Activated naive CD8-positive, alpha-beta T cell treated with anti-CD3 and anti-CD28 coated beads, Interleukin-2, amount 50 U/mL, for 16 hours (primary cell): ENCODE measurements at places on chromosomes 3 and 15.

DNA sequence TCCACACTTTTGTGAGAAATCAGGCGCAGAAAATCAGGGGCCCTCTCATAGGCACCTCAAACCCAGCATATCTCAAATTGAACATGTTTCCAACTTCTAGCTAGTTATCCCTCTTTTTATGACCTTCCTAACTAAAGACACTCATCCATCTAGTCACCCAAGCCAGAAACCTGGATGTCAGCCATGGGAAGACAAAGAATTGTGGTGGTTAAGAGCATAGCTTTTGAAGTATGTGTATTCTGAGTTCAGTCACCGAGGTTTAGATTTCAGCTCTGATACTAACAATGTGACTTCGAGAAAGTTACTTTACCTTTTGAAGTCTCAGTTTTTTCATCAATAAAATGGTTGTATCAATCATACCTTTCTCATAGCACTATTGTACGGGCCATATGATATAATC, 495.5 kb downstream of the NLGN1 start:
- no peak for DNase-seq

- DNase-seq = no peak
These were observed at the start of gene THBS1 for GRCh38 chr15:39580485-39581241. Gene THBS1, plus strand, starts transcription at chr15:39581079. Its CDS starts 779 bp downstream, at chr15:39581858.

GRCh38 chr3:40923143-40923542, 276.2 kb upstream of the CTNNB1 start:
- DNase-seq = no peak

DNA sequence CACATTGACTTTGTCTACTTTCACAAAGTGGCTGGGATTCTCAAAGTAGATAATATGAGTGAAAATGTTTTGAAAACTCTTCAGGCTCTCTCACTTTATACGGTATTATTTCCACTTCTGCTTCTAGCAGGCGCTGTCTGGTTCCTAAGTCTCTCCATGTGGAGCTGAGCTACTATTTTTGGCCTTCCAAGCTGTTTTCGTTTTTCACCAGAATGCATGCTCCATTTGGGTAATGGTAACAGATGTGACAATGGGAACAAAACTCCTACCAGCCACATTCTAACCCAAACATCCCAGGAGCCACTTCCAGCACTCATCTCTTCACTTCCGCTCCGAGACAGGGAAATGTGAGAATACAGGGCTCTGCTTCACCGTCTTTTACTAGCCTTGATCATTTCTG, 586.7 kb downstream of the NTRK3 start:
- DNase-seq = no peak

DNA sequence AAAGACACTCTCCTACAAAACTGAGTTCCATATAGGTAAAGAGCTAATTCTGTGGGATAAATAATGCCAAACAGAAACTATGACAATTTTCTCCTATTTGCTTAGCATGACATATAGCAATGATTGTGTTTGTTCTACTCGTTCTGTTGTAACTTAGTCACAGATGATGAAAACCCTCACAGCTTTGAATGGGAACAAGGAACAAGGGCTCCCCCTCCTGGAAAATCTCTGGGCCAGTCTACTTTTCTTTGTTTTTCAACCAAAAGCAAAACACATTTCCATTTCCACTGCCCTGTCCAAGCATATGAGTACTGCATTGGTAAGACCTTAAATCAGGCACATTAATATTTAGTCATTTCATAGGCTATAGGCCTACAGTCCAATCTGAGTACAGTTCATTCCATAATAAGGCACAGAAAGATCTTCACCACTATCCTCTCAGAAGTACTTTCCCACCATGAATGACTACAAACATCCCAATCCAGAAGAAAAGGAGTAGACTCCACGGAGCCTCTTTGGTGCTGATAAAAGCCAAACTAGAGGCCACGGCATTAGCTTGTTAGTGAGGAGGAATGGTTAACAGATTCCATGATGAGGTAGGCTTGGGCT, 67.1 kb downstream of the ATP8B4 start:
- DNase-seq = no peak

- DNase-seq = no peak
These were observed 38.4 kb upstream of the SLC6A11 start for GRCh38 chr3:10777627-10778026.

- no peak for DNase-seq
These were observed 194.4 kb downstream of the ARRDC4 start for GRCh38 chr15:98154863-98155262.

DNA sequence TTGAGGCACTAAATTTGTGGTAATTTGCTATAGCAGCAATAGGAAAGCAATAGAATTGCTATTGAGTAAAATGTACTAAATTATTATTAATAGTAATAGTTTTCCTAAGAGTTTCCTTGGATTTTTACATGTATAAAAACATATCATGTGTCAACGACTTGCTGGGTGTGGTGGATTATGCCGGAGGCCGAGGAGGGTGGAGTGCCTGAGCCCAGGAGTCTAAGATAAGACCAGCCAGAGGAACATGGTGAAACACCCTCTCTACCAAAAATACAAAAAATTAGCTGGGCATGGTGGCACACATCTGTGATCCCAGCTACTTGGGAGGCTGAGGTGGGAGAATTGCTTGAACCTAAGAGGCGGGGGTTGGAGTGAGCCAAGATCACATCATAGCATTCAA, 749.9 kb downstream of the TBL1XR1 start:
- no peak for DNase-seq

- no peak for DNase-seq
These were observed 413.5 kb downstream of the MECOM start for GRCh38 chr3:169250000-169250399.

DNA sequence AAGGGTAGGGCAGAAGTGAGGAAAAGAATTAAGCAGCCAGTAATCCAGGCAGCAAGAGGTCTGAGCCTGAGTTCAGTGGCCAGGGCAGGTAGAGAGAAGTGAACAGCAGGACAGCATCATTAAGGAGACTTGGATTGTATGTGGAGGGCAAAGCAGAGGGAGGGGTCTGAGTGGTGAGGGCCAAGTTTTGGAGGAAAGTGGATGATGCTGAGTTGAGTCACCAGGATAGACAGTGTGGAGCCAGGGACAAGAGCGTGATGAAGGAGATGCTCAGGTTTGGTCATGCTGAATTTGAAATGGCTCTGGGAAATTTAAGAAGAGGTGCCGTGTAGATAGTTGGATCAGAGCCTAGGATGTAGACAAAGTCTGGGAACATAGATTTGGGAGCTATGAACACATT, 93.1 kb downstream of the ARHGEF26 start:
- no peak for DNase-seq

DNA sequence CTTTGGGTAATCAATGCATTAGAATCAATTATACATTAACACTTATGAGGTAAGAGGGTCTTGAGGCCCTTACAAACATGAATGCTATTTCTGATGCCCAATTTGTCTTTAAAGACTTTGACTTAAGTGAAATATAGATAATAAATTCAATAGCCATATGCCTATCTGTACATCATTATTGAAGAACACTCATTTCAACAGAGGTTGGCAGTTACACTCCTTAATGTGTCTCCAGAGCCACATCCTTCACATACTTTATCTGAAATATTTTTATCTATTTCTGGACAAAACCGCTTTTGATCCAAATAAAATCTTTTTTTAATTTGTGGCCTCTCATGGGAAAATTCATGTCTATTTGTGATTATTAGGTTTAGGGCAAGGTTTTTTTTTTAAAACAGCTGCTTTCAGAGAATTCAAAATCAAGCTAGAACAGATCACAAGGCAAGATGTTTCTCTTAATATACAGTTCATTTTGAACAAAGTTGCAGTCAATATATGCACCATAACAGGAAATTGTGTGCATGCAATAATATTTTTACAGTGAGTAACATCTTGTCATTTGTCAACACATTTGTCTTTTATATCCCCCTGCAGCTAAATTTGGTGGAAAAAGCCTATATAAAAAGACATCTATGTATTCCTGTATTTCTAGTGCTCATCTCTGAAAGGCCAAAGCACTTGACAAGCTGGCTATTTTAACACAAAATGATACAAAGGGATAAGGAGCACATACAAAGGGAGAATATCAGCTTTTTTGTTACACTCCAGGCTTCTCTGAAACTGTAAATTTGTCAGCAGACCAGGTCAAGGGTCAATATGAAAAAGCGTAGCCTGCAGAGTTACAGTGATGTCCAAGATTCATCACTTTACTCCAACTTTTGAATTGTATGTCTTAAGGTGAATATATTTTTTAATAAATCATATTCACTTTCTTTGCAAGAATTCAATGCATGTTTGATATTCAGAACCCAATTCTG, 146.2 kb upstream of the DPH6 start:
- DNase-seq = no peak

- DNase-seq = no peak
These were observed 99.8 kb upstream of the CPNE4 start for GRCh38 chr3:132134611-132135010.

- no peak for DNase-seq
These were observed 278.6 kb downstream of the ZNF621 start for GRCh38 chr3:40803311-40803710.

GRCh38 chr3:160224256-160224655, 966 bp upstream of the C3orf80 start:
- DNase-seq = no peak

DNA sequence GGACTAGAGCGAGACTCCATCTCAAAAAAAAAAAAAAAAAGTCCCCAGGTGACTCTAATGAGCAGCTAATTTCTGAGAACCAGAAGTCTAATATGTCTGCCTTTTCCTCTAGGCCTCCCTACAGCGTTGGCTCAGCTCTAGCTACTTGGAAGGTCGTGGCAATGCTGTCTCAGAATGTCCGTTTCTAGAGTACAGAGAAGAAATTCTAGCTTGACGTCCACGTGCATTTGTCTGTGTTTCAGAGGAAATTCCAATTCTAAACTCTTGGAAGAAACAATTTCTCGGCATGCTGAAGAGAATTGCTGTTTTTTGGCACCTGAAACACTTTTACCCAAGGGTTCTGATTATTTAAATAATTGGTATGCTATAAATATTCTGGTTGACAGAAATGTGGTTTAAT, 78.8 kb downstream of the SOX2 start:
- no peak for DNase-seq

GRCh38 chr15:80414546-80415357, 10.6 kb downstream of the ARNT2 start:
- DNase-seq = no peak

DNA sequence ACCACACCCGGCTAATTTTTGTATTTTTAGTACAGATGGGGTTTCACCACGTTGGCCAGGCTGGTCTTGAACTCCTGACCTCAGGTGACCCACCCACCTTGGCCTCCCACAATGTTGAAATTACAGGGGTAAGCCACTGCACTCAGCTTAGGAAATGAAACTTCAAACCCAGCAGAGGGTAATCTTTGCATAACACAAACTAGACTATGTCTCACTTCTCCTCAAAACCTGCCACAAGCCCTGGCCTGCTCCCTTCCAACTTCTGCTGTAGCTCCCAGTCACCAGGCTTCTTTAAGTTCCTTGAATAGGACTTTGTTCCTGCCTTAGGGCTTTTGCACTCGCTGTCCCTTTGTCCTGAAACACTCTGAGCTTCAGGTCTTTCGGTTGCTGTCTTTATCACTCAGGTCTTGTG, 39.2 kb upstream of the SEMA4B start:
- DNase-seq = no peak

GRCh38 chr3:1783995-1784394, 314.7 kb upstream of the CNTN4 start:
- DNase-seq = no peak

GRCh38 chr3:131553495-131554247, 50.9 kb upstream of the MRPL3 start:
- no peak for DNase-seq

- no peak for DNase-seq
These were observed 195.9 kb upstream of the DPH6 start for GRCh38 chr15:35741881-35742280.

- no peak for DNase-seq
These were observed 411.5 kb upstream of the MCTP2 start for GRCh38 chr15:93819826-93820225.

- DNase-seq = no peak
These were observed 27.5 kb downstream of the MELTF start for GRCh38 chr3:197001972-197002700.

DNA sequence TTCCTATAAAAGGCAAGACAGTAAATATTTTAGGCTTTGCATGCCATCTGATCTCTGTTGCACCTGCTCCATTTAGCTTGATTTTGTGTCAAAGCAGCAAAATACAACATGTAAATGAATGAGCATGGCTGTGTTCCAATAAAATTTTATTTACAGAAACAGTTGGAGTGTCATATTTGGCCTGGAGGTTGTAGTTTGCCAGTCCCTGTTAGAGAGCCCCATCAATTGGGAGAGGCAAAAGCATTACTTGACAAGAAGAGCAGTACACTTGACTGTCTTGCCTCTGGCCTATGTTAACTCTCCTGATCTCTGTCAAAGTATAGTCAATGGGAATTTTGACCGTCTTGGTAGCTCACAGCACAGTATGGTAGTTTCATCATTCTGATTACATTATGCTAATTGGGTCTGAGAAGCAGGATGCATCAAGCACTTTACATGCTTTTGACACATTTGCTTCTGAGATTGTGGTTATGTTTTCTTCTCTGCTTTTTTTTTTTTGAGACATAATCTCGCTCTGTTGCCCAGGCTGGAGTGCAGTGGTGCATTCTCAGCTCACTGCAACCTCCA, 35.4 kb downstream of the SLC28A2 start:
- no peak for DNase-seq

DNA sequence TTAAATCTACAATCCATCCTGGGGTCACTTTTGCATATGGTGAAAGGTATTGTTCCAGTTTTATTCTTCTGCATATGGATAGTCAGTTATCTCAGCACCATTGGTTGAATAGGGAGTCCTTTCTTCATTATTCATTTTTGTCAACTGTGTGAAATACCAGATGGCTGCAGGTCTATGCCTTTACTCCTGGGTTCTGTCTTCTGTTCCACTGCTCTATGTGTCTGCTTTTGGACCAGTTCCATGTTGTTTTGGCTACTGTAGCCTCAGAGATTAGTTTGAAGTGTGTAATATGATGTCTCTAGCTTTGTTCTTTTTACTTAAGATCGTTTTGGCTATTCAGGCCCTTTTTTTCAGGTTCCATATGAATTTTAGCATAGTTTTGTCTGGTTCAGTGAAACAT, 795.8 kb downstream of the OTOL1 start:
- no peak for DNase-seq

- no peak for DNase-seq
These were observed 119.7 kb upstream of the PHLDB2 start for GRCh38 chr3:111739311-111739911.
